SK-N-SH (cell line): ENCODE measurements at places on chromosomes 5 and 9. TPM values are rescaled to one million over a fixed set of nuclear protein-coding genes. Genes with fewer than 3 reads are reported as not detected.

DNA sequence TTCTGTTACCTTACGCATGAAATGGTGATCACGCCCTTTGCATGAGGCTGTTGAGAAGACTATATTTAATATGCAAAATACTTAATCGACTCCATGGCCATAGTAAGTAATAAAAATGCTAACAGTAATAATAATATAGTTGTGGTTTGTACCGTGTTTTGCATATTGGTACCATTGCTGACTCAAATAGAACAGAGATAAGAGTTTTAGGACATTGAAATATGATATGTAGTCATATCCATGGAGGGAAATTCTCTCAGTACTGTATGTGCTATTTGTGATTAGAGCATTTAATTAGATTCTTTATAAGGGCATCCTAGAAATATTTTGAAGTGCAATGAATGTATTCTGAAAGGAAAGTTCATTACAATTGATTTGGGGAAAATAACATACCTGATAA, 41.9 kb downstream of the CFAP90 start:
- no peak for DNase-seq

DNA sequence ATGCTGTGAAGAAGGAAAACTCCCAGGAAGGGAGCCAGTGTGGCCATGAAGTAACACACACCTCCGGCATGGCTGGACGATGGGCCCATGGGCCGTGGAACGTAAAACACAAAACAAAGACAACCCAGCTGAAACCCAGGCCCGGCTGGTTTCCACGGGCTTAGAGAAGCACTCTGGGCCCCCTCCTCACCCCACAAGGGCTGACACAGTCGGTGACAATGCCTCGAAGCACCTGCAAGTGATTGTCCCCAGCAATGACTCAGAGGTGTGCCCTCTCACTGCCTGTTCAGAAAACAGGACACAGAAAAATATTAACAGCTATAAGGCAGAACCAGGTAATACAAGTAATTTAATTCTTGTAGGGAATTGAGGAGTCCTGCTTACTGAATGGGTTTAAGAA, 135.3 kb downstream of the ROR2 start:
- no peak for DNase-seq

GRCh38 chr5:14996997-14997396, 125.4 kb upstream of the ANKH start:
- no peak for DNase-seq

Gene KCTD16
- 0.03 and 0.08 TPM in 2 replicates for polyA plus RNA-seq

Gene OR1J2
- polyA plus RNA-seq = not detected in 2 replicates

Gene CHSY3
- polyA plus RNA-seq = not detected in 2 replicates
